Ovary (tissue), 10 donors: ENCODE measurements at places on chromosomes 11 and 22.

DNA sequence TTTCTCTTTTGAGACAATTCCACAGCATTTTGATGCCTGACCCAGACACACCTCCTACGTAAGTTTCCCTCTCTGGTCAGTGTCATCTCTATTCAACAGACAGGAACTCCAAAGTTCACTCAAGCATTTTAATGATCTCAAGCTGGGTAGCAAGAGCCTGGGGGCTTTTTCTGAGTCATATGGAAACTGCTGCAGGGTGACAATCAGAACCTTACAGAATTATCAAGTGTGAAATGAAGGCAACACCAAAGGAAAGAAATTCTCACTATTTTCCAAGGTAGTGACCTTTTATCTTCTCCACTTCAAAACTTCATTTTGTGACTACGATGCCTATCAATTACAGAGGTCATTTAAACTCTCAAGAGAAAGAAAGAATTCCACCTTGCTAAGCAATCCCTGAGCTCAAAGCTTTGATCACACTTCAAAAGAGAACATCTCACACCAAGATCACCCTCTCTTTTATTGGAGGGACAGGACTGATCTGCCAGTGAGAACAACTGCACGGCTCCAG is 229.0 kb upstream of the ZC3H12C start:
- no peak for DNase-seq

GRCh38 chr11:47331454-47332302 is 20.8 kb downstream of the MYBPC3 start:
- no peak for DNase-seq

DNA sequence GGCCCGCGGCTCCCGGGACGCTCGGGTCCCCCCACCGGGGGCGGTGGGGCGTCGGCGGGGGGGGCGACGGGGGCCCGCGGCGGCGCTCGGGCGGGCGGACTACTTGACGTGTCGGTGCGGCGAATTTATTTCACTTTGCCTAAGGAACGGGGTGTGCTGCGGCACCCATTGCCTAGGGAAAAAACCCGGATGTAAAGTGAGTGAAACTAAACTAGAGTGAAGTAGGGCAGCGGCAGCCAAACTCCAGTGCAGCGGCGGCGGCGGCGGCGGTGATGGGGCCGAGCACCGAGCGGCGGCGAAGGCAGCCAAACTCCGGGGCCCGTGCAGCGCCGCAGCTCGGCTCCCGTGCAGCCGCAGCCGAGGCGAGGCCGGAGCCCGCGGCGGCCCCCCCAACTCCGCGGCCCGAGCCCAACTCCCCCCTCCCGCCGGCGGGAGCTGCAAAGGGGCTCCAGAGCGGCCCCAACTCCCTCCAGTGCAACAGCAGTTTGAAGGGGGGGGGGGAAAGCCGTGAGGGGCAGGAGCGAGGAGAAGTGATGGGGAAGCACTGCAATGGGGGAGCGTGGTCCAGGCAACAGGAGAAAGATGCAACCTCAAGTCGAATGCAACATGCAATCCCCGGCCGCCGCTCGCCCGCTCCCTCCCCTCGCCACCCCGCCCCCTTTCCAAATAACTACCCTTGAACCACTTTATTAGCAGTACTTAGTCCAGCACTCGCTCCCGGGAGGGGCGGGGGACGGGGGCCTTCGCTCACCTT is 647 bp upstream of the PHF21A start:
- DNase-seq = peak; percentile 84

DNA sequence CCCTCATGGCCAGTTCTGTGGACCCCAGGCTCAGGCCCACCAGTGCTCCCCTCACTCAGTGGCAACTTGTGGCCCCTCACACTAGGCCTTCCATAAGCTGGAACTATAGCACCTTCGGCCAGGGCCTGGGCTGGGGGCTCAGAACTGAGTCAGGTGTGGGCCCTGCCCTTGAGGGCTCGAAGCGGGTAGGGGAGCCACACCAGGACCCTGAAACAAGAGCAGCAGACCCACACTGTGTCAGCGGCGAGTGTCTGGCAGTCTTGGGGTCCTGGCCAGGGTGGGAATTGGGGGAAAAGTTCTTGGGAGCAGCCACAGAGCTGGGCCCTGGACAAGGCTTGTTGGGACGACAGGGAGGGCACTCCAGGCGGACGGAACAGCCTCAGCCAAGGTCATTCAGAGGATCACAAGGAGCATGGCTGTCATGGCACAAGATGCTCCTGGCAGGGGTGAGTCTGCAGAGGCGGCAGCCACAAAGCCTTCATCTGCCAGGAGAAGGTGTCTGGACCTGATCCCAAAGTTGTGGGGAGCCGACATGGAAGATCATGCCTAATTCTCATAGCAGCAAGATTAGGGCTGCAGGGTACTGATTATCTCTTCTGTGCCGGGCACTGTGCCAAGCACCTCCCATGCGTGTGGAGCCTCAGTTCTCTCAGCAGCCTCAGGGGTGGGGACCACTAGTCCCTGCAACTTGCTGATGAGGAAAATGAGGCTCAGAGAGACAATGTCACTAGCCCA is 50.7 kb downstream of the SHISAL1 start:
- peak; percentile 31 for DNase-seq

DNA sequence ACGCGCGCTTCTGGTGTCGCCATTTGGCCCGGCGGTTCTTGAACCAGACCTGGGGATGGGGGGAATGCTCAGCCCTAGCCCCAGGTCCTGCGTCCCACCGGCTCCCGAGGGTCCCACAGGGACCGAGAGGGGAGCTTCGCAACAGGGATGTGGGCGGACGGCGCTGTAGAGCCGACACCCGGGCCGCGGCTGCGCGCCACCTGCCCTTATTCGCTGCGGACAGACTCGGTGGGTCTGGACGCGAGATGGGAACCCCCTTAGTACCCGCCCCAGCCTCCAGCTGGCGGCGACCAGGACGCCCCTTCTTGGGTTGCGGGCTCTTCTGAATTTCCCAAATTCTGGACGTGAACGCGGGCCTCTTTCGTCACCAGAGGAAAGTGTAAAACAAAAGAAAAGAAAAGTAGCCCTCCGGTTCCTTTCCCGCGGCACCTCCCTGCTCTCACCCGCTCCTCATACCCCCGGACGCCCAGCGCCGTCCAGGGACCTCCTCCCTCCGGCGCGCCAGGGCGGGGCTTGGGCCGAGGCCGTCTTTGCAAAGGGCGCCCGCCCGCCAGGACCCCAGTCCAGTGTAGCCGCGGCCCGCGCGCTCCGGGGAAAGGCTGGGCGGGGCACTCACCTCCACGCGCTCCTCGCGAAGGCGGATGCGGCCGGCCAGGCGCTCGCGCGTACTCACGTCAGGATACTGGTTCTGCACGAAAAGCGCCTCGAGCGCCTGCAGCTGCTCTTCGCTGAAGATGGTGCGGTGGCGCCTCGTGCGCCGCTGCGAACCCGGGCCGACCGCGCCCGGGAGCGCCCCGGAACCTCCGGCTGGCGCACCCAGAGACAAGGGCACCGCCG is 827 bp downstream of the GSC2 start:
- no peak for DNase-seq

DNA sequence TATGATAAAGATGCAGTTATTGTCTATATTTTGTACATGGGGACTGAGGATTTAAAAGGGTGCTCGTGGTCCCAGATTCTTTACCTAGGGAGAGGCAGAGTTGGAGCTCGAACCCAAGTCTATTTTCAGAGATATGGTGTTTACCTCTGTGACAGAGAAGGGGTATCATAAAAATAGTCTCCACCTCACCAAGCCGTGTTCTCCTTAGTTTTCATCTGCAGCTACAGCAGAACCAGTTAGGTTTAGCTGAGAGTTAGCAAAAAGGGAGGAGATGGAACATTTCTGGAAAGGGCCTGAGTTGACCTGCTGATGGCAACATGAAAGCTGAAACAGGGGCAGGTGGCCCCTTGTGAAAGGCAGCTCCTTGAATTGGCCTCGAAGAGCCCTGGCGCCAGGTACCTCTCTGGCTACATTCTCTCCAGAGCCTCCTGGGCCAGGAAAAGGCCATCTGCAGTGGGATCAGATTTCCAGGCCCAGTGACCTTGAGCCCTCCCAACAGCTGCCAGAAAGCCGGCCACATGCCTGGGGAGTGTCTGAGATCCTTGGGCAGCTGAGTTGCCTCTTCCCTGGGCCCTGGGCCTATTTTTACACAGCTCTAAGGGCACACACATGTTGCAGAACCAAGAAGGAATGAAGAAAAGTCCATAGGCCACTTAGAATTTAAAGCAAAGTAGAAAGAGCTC is 136.6 kb downstream of the NAV2 start:
- peak; percentile 62 for DNase-seq

DNA sequence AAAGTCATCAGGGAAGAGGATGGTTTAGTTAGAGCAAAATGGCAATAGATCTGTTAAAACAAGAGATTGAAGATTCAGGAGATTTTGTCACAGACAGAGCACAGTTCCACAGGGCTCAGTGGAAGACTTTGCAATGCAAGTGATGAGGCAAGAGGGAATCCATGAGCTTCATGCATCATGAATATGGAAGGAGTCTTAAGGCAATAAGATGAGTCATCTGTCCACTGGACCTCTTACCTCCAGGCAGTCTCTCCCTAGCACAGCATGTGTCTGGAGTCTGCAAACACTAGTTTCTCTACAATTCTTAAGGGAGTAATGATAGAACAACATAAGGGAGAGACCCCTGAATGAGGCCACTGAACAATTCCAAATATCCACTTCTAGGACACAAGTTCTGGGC is 245.7 kb downstream of the NXPE2 start:
- DNase-seq = no peak

DNA sequence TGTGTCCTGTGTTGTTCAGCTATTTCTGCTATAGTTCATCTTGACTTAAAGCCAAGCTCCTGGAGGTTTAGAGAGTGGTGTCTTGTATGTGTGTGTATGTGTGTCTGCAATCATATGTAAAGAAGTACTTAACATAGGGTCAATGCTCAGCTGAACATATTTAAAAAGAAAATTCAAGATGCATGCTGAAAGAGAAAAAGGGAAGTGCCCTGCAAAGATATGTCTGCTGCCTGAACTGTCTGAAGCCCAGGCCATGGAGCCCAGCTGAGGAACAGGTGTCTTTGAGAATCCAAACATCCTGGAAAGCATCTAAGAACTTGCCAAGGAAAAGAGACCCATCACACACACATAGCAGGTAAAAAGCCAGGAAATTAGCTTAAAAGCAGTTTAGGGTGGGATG is 6.6 kb downstream of the TCN1 start:
- no peak for DNase-seq

DNA sequence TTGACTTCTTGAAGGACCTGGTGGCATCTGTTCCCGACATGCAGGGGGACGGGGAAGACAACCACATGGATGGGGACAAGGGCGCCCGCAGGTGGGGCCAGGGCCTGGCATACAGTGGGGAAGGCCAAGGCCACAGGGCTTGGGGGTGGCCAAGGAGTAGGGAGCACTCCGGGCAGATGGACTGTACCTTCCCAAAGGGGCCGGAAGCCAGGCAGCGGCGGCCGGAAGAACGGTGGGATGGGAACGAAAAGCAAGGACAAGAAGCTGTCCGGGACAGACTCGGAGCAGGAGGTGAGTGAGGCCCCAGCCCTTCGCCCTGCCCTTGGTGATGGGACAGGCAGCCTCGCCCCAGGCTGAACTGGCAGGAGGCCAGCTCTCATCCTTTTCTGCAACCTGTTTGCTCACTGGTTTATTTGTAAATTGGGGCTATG is 1.2 kb downstream of the DRAP1 start:
- peak; percentile 54 for DNase-seq
